Activated T-cell treated with anti-CD3 and anti-CD28 coated beads for 24 hours (primary cell): ENCODE measurements at places on chromosomes 11 and 22.

- no peak for DNase-seq
Observed at GRCh38 chr11:60005360-60005759, 11.6 kb upstream of the OOSP4B start.

DNA sequence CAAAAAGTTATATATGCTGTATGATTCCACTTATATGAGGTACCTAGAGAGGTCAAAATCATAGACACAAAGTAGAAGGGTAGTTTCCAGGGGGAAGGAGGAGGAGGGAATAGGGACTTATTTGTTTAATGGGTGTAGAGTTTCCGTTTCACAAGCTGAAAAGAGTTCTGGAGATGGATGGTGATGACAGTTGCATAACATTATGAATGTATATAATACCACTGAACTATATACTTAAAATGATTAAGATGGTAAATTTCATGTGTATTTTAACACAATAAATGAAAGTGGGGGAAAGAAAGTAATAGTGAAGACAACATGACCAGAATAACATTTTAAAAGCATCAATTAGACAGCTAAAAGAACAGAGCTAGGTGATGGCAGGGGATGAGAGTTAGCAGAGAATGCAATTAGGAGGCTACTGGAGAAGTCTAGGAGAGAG lies 51.2 kb downstream of the MRTFA start:
- DNase-seq = no peak

DNA sequence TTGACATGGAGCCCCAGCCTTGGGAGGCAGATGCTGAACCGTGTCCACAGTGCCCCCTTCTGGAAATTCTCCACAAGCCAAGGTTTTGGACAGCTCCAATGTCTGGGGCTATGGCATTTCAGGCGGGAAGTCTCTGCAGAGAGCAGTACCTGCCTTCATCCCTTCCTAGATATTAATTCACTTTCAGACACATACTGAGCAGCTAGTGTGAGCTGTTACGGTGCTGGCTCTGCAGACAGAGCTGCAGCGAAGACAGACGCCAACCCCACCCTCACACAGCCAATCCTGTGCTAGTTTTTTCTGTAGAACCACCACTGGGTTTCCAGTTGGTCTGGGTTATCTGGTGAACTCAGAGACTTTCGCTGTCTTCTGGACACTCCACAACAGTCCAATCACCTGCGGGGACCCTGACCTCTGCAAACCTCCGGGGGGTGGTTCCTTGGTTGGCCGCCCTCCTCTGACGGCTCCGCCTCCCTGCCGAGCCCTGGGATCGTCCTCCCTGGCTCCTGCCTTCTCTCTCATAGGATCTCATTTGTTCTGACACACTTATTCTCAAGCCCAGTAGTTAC lies 9.1 kb downstream of the LMF2 start:
- DNase-seq = peak; percentile 62

- DNase-seq = no peak
Observed at GRCh38 chr11:65551572-65552387, 6.4 kb downstream of the LTBP3 start.

GRCh38 chr22:35023692-35024363 lies 42.1 kb upstream of the ISX start:
- DNase-seq = peak; percentile 47

- DNase-seq = no peak
Observed at GRCh38 chr22:50621948-50622722, 5.8 kb downstream of the ARSA start.

DNA sequence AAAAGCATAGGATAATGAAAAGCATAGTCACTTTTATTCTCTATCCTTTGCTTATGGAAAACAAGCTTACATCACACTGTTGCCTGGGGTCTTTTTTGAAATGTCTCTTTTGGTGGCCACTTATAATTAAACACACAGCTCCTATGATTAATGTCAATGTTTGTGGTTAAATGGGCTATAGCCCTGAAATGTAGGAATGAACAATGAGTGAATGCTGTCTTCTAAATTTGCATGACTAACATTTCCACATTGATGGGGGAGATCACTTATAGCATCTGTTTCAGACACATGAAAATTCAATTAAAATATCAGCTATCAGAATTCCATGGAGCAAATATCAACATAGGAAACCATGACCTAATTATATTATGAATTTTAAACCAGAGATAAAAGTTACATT lies 171.4 kb upstream of the FAT3 start:
- DNase-seq = no peak

DNA sequence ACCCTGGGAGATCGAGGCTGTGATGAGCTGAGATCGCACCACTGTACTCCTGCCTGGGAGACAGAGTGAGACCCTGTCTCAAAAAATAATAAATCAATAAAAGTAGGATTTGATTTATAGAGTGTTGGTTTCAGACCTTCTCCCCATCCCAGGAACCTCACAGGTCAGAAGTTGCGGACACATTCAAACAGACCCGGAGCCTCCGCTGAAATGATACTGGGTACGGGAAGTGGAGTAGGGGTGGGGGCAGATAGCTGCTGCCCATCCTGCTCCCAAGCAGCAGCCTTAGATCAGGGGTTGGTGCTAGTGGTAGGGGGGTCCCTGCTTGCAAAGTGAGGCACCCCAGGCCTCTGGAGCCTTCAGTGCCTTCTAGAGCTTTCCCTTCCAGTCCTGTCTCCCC lies 7.8 kb downstream of the PRDM11 start:
- DNase-seq = no peak

- DNase-seq = no peak
Observed at GRCh38 chr22:47476231-47476630, 713.8 kb downstream of the TBC1D22A start.

DNA sequence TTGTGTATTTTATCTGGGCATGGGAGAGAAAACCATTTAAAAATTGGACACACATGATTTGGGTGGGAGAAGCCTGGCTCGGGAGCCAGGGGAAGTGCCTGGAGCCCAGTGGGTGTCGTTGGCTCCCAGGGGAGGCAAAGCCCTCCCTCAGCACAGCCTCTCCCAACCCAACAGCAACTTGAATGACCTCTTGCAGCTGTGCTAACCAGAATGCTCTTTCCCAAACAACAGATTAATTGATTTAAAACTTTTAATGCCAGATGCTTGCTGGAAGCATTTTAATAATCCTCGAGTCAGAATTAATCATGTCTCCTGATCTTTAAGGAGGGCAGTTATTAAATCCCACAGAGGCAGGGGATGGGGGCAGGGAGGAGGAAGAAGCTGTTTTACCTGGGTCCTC lies 401.6 kb downstream of the BUD13 start:
- no peak for DNase-seq

DNA sequence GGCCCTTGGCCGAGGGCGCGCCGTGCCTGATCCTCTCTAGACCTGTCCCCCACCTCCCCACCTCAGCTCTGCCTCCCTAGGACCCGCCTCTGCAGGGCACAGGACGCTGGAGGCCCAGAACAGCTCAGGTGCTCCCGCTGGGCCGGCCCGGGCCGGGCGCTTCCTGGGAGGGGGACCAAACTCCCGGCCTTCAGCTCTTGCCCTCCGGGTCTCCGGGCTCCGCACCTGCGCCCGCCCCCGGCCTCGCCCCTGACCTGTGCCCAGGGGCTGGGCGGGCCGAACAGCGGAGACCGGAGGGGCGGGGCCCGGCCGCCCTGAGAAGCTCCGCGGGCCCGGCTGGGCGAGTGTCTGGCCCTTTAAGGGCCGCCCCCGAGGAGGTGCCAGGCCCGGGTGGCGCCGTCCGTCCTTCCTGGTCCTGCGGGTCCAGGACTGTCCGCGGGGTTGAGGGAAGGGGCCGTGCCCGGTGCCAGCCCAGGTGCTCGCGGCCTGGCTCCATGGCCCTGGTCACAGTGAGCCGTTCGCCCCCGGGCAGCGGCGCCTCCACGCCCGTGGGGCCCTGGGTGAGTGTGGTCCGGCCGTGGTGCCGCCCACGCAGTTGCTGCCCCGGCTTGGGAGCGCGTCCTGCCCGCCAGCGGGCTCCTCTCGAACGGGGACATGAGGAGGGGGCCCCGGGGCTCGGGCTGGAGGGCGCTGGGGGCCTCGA lies at the start of gene SSH3:
TSS of gene SSH3 (plus strand) at position 399 of the 703 bp plus-strand sequence. CDS start at position 495, 96 bp downstream.
- no peak for DNase-seq

- DNase-seq = no peak
Observed at GRCh38 chr11:103295704-103296103, 186.5 kb downstream of the DYNC2H1 start.

GRCh38 chr22:47190276-47190956 lies 428.0 kb downstream of the TBC1D22A start:
- no peak for DNase-seq

- no peak for DNase-seq
Observed at GRCh38 chr11:15710580-15711275, 596.0 kb downstream of the INSC start.

DNA sequence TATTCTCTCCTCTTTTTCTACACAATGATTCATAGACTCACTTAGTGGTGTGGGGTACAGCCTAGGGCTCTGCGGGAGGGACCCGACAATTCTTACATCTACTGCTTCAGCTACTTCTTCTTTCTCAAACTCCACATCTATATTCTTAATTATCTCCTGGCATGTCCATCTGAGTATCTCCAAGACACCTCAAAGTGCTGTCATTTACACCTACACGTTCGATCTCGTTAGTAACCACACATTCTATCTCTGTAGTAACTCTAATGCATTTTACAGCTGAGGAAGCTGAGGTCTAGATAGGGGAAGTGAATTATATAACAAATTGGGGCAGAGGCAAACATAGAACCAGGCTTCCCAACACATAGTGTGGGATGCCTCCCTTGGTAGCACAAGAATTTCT lies 27.7 kb upstream of the RRM1 start:
- DNase-seq = no peak

GRCh38 chr11:94342250-94342649 lies 37.9 kb downstream of the IZUMO1R start:
- no peak for DNase-seq

- DNase-seq = no peak
Observed at GRCh38 chr22:32733196-32733768, 68.2 kb upstream of the TIMP3 start.

- DNase-seq = no peak
Observed at GRCh38 chr11:106470230-106470629, 392.8 kb downstream of the AASDHPPT start.

DNA sequence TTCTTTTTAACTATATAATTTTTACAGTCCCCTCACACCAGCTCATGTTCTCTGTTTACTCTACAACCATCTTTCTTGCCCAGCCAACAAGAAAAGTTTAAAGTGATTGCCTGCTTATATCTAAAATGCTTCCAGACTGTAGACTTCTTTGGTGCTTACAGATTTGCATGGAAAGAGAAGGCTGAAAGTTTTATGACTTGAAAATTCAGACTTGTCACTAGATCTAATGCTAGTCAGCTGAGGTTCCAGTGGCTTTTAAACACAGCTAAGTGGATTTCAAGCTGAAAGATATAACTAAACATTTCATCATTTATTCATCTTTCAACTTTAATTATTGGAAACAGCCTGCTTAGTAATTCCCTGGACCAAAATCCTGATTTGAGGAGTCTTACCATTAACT lies 178.4 kb downstream of the NAV2 start:
- DNase-seq = no peak

DNA sequence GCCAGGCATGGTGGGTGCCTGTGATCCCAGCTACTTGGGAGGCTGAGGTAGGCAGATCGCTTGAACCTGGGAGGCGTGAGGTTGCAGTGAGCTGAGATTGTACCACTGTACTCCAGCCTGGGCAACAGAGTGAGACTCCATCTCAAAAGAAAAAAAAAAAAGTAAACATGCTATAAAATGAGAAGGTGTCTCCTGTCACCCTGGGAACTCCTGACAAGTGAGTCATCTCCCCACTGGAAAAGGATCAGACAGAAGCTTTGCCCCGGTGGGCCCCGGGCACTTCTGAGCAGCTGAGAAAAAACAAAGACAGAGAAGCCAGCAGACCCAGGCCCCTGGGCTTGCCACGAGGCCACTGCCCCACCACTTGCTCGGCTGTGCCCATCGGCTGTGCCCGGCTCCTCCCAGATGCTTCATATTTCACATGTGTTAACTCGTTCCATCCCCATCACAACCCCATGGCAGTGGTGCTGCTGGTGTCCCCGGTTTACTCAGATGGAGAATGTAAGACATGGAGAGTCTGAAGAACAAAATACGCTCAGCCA lies 22.3 kb downstream of the TTLL1 start:
- DNase-seq = no peak

- no peak for DNase-seq
Observed at GRCh38 chr11:35277827-35278226, 138.9 kb downstream of the CD44 start.

- DNase-seq = no peak
Observed at GRCh38 chr11:73912026-73912425, 35.2 kb downstream of the PAAF1 start.

DNA sequence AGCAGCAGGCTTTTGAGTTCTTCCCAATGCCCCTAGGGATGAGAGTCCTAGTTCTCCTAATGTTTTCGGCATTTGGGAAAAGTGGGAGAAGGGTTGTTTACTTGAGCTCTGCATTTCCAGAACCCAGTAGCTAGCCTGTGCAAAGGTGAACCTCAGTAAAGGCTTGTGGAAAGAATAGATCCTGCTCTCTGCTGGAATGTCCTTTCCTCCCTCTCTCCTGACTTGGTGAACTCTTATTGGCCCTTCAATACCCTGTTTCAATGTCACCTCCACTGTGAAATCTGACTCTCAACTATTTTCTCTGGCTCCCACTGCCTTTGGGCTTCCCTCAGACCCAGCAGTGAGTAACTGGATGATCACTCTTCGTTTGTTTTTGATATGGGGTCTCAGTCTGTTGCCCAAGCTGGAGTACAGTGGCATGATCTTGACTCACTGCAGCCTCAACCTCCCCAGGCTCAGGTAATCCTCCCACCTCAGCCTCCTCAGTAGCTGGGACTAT lies 2.4 kb upstream of the UVRAG start:
- DNase-seq = no peak

DNA sequence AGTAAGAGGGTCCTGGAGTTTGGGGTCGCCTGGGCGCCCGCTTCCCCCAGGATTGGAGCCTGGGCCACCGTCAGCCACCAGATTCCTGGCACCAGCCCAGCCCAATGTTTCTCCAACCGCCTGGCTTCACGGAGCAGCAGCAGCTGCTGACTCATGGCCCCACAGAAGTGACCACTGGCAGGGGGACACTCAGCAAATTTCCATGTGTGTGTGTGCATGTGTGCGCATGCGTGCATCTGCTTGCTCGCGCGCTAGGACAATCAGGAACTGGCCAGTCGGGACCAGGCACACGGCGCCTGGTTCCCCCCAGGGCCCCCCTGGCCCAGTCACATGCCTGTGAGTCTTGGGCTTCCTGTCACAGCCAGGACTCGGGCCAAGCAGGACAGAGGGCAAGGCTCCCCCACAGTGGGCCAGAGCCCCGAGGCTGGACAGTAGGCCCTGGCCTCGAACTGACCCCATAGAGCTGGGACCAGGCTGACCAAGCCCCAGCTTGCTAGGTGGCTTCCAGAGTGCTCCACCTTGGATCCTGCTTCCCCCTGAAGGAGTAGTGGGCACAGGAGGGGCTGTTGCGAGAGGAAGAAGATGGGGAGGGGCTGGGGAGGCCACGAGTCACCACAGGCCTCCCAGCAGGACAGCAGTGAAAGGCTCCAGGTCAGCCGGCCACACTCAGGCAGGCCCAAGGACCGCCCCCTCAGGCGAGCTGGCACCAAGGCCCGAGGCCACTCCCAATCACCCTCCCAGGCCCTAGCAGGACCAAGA lies 3.2 kb downstream of the CTSD start:
- no peak for DNase-seq
